ENCODE measurements at places on chromosomes 5 and 9.

DNA sequence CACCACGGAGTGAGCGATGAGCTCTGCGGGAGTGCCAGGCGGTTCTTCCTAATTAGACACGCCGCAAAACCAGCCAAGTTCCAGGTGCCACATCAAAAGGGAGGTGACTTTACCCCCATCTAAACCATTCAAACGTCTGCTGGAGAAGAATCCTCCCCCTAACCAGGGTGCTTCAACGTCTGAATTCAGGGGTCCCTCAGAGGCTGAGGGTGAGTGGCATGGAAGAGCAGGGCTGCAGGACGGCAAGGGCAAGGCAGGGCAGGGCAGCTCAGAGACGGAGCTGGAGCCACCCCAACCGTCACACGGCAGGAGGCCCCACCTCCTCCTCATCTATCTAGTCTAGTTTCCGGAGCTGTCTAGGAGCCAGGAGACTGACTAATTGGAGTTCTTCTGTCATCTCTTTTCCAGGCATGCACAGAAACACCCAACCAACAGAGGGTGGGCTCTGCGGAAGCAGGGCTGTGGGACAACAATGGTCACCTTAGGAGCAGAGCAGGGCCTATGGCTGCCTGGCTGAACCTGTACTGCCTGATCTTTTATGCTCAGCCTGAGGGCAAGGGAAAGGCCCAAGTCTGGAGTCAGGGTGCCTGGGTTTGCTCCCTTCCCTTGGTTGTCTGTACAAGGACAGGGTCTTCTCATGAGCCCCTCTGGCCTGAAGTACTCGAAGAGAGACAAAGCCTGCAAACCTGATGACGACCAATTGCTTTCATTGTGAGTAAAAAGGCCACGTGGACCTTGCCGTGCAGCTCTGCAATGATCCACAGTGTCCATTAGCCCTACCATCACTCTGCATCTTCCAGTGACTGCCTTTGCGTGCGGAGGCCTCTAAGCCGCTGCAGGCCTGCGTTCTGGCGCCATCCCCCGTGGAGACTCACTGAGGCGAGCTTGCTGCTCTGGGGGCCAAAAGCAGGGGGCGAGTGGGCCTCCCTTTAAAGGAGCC is 81.0 kb upstream of the SLC25A51 start:
- DNase-seq = no peak

DNA sequence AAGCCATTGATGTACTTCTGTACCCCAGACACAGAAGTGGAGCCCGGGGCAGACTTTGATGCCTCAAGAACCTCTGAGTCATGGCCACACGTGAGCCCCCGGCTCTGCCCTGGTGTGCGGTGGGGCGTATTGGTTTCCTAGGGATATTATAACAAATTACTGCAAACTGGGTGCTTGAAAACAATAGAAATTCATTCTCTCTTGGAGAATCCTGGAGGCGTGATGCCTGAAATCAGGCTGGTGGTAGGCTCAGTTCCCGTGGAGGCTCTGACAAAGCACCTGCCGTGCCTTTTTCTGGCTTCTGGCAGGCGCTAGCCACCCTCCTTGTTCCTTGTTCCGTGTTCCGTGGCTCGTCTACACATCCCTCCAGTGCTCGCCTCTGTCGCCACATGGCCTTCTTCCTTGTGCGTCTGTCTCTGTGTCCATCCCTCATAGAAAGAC is 24.2 kb downstream of the NEK6 start:
- no peak for DNase-seq

DNA sequence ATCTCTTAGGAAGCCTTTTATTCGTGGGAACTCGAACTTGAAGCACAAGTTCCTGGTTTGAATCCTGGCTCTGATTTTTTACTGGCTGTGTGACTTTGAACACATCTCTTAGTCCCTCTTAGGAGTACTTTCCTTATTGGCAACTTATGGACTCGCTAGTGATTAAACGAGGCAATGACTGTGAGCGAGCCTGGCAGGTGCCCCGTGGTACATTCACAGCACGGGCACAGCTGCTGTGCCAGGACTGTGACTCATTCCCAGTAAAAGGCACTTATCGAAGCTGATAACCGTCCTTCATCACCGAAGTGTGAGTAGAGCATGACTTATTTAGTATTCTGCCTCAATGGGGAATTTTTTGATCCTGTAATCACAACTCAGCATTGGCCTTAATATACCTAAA is 22.7 kb downstream of the CFAP90 start:
- no peak for DNase-seq

GRCh38 chr5:124880903-124881697 is 134.7 kb upstream of the ZNF608 start:
- no peak for DNase-seq

GRCh38 chr9:124757616-124758015 is 13.5 kb downstream of the NR6A1 start:
- no peak for DNase-seq

GRCh38 chr9:22141908-22142307 is 132.8 kb upstream of the CDKN2B start:
- no peak for DNase-seq

Measured in stimulated activated CD8-positive, alpha-beta memory T cell treated with anti-CD3 and anti-CD28 coated beads, Interleukin-2, amount 100 ng/mL, for 48 hours (primary cell).